ENCODE measurements at places on chromosomes 2 and 18.

DNA sequence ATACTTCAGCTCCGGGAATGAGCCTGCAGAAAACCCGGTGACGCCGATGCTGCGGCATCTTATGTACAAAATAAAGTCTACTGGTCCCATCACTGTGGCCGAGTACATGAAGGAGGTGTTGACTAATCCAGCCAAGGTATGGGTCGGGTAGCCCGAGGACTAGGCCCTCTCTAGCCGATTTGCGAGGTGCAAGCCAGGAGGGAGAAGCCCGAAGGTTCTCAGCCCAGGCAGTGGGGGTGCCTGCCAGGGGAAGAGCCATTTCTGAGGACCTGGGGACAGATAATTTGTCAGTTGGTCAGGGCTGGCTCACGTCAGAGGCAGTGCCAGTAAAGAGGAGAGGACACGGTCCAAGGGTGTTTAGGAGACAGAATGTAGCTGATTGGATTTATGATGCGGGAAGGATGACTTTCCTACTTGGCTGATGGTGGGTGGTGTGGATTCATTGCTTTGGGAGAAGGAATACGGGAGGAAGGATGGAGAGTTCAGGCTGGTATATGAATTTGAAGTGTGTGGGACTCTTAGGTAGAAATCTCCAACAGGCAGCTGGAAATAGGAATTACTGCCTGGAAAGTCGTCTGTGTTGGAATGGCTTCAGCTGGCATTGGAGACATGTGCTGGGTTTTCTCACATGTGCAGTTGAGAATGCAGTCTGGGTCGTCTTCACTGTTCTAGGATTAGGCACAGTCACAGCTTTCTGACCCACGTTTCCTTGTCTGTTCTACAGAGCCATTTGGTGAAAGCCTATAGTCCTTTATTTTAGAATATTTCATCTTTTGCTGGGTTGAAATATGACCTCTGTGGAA, 874 bp downstream of the NDUFAF7 start:
- DNase-seq: no peak

- no peak for DNase-seq
Observed at GRCh38 chr2:146873646-146874259, 971.1 kb upstream of the ACVR2A start.

- DNase-seq: no peak
Observed at GRCh38 chr2:175605640-175606009, 396.4 kb downstream of the LNPK start.

DNA sequence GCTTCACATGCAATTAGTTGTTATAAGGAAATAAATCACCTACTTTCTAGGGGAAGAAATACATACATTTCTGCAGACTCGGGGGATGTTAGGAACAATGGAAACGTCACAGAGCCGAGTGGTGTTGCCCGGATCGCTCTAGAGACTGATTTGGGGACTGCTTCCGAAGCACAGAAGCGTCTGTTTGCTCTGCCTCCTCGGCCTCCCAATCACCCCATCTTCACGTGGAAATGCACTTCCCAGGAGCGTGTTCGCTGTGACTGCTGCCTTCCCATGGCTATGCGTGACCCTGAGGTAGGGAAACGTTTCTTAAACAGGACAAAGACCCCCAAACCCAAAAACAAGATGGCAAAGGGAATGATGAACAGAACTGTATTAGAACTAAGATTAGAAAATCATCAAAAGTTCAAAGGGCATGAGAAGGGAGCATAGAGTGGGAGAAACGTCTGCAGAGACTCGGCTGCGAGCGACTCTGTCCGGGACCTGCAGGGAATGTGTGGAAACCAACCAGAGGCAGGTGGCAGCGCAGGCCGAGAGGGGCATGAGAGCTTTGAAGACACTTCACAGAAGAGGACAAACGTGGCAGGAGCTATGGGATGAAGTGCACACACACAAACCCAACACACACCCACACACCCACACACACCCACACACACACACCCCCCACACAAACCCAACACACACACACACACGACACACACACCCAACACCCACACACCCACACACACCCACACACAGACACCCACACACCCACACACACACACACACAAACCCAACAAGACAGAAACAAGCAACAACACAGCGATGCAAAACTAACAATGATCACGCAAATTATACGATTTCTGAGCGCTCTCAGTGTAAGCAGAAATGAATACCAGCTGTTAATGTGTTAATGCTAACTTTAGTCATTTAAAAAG, 41.3 kb downstream of the RTP5 start:
- DNase-seq: no peak

DNA sequence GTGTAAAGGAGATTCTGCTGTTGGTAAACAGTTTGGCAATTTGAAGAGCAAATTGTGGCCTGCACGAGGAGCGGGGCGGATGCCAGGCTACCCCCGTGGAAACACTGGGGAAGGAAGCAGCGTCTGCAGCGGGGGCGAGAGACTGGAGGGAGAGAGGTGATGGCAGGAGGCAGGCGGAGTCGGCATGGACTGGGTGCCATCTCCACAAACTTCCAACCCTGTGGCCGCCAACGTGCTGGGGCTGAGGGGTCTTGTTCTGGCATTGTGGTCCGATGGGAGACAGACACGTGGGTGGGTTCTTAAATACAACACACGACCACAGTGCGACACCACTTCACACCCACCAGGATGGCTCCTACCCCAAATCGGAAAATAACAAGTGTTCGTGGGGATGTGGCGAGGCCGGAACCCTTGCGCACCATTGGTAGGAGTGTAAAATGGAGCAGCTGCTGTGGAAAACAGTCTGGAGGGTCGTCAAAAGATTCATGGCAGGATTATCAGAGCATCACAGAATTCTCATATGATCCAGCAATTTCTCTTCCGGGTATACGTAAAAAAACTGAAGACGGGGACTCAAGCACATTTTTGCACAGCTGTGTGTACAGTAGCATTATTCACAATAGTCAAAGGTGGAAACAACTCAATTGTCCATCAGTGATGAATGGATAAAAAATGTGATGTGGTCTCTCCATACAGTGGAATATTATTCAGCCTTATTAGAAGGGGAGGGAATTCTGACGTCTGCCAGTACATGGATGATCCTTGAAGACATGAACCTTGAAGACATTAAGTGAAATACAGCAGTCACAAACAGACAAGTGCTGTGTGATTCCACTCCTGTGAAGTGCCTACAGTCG, 82.4 kb upstream of the HPCAL1 start:
- DNase-seq: no peak

- DNase-seq: no peak
Observed at GRCh38 chr18:67511840-67512239, 4.7 kb downstream of the DSEL start.

GRCh38 chr2:10906926-10907625, 4.7 kb upstream of the KCNF1 start:
- no peak for DNase-seq

- no peak for DNase-seq
Observed at GRCh38 chr2:171237751-171238505, 77.2 kb upstream of the TLK1 start.

- DNase-seq: no peak
Observed at GRCh38 chr2:23550553-23550952, 165.6 kb downstream of the KLHL29 start.

DNA sequence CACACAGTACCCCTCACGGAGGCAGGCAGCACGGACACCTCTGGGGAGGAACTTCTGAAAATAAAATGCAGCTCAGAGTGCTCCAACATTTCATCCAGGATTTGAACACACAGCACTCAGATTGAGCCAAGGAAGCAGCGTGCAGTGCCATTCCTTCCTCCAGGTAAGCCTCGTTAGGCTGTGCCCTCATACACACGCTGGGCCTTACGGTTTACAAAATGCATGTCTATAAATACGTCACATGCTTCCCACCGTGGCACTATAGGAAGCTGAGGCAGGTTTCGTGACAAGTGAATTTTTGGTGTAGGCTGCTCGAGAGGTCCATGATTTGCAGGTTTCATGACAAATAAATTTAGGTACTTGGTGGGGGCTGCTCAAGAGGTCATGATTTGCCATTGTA, 131.2 kb downstream of the MYT1L start:
- DNase-seq: no peak

GRCh38 chr18:7590826-7591560, 23.9 kb downstream of the PTPRM start:
- DNase-seq: no peak

GRCh38 chr18:13211534-13211933, 7.0 kb upstream of the LDLRAD4 start:
- no peak for DNase-seq

DNA sequence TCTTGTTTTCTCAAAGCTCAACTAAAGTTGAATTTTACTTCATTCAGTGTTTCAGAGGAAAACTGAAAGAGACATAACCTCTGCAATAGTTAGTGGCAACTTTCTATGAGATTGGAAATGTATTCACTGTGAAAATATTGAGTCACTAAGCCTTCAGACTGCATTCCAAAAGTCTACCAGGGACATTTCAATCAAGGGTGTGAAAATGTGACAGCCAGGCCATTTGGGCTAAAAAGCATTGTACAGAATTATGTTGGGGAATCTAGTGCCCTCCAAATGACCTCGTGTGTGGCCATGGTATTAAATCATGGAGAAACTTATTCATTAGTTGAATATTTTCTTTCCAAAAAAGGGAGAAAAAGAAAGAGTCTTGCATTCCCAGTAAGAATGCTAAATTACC, 251.9 kb downstream of the GRB14 start:
- DNase-seq: no peak

- DNase-seq: no peak
Observed at GRCh38 chr2:170218456-170218855, 40.5 kb downstream of the MYO3B start.

GRCh38 chr18:36402765-36403396, 105.4 kb downstream of the FHOD3 start:
- DNase-seq: no peak

- peak; percentile 15 for DNase-seq
Observed at GRCh38 chr2:3222636-3223035, 155.0 kb downstream of the EIPR1 start.

- DNase-seq: no peak
Observed at GRCh38 chr2:220188031-220188430, 560.6 kb downstream of the SLC4A3 start.

DNA sequence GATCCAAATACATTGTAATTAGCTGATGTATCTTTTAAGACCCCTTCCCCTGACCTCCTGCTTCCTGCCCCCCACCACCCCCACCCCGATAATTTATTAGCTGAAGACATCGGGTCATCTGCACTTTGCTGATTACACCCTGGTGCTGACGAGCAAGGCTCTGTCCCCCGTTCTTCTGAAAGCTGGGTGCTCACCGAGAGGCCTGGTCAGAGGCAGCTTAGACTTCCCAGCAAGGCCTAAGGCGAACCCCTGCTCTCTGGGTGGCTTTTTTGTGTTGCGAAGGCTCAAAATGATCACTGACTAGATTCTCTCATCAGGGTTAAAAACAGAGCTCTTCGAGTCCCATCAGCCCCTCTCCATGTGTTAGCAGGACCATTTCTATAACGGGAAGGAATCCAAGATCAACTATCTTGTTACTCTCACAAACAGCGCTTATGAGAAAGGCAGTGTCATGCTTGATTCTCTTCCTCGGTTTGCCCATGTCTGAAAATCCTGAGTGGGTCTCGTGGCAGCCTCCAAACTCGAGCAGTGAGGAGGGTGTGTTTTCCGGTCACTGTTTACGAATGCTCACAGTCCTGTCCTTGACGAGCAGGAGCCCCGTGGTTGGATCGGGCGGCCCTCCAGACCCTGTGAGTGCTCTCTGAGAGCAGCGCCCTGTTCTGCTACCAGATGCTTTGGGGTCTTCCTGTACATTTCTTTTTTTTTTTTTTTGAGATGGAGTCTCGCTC, 201.6 kb downstream of the HDAC4 start:
- DNase-seq: no peak

DNA sequence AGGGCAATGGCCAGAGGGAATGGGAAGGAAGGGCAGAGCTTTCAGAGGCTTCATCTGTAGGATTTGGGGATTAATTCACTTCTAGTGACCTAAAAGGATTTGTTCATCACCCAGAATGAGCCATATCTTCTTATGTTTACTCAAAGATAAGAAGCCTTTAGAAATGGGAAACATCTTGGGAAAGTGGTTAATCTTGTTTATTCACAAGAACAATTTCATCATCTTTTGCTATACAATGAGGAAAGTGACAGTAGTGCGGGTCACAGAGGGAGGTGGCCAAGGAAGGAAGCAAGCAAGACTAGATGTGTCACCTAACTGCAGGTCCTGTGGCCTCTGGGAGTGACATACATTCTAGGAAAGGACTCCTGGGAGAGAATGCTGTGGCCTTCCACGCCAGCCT, 140.4 kb upstream of the ALPP start:
- DNase-seq: no peak

- no peak for DNase-seq
Observed at GRCh38 chr2:14552818-14553217, 79.7 kb upstream of the LRATD1 start.

GRCh38 chr2:234823877-234824376, 127.9 kb upstream of the SH3BP4 start:
- DNase-seq: no peak

DNA sequence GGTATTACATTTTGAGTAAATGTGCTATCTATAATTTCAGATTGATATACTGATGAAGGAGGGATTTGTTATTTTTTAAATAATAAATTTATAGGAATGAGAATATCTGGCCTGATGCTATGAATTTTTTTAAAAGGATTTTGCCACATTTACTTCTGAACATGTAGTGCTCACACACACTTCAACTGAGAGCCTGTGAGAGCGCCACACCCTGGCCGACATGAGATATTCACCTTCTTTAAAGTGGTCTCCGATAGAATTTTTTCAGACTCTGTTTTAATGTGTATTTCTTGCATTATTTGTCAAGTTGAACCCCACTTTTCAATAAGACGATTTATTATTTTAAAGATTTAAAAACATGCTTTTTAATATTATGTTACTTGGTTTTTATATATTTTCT, 813.3 kb downstream of the DCC start:
- no peak for DNase-seq

- no peak for DNase-seq
Observed at GRCh38 chr2:239585422-239585821, 184.6 kb upstream of the HDAC4 start.

DNA sequence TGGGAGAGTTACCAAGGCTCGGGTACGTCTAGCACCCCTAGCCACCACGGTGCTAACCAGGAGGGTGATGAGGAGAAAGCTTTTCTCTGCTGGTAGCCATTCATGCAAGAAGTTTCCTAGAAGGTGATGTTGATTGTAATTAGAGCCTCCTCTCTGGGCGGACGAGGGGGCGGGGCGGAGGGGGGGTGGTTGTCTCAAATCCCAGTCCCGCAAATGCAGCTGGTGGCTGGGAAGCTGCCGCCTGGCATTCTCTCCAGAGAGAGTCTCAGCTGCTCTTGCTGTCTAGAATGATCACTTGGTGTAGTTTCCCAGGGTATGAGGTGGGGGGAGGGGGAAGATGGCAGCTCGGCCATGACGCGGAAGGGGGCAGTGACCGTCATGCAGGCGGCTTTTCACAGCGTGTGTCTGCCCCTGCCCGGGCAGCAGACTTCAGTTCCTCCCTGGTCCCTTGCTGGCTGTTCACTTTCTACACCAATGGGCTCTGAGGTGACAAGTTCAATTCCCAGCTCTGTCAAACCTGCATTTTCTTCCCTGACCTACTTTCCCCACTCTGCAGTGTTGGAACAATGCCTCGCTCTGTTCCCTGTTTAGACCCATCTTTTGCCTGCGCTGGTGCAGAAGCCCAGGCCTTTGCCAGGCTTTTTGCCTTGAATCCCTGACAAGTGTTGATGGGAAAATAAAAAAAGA, 61.5 kb upstream of the KLF7 start:
- DNase-seq: no peak

All from stimulated activated CD4-positive, alpha-beta T cell treated with anti-CD3 and anti-CD28 coated beads, Interleukin-1b, Interleukin-23, amount 100 ng/mL, for 4 hours (primary cell).